Stimulated activated CD8-positive, alpha-beta memory T cell treated with anti-CD3 and anti-CD28 coated beads, Interleukin-4, amount 100 ng/mL, for 4 hours (primary cell): ENCODE measurements at places on chromosomes 5 and 9.

GRCh38 chr5:126354012-126354857 lies 69.0 kb upstream of the GRAMD2B start:
- no peak for DNase-seq

DNA sequence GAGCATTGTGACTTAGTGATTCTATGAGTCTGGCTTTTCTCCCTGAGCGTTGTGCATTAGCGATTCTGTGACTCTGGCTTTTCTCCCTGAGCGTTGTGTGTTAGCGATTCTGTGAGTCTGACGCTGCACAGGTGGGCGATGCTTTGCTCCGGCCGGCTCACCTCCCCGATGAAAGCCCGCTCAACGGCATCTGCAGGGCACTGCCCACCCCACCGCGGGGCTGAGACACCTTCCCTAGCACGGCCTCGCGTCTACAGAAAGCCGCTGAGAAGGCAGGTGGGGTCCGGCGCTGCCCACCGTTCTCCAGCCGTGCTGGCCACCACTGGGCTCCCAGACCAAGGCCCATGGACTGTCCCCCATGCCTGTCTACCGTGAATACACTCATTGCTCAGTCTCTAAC lies 12.8 kb upstream of the SLC9A3 start:
- no peak for DNase-seq

DNA sequence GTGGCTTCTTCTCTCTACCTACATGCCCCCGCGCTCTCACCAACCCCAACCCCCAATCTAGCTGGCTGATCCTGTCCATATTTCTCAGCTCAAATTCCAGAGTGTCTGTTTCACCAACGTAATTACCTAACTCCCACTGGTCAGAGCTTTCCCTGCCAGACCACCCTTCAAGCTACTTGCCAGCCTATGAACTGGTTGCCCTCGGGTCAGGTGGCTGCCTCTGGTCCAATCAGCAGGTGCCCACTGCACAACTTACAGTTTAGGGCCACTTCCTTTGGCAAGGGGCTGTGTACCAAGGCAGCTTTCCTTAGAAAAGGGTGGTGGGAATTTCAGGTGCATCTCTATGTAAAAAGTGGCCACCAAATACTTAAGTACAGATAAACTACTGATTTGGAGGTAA lies 92.2 kb upstream of the SLC30A5 start:
- DNase-seq, result no peak

DNA sequence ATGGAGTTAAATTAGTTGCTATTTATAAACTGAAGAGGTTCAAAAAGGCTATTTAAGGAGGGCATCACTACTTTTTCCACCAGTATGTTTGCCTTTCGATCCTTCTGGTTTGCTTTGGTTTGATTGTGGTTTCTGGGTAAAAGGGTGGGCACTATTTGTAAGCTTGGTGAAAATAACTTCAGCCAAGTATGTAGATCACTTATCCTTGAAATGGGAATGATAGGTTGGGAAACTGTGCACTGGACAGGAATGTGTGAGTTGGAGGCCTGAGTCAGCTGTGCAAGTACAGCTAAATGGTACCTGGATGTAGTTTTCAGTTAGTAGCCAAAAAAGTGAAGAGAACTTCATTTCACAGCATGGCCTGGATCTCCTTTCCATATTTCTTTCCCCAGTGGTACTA lies 466.2 kb downstream of the ENC1 start:
- no peak for DNase-seq

DNA sequence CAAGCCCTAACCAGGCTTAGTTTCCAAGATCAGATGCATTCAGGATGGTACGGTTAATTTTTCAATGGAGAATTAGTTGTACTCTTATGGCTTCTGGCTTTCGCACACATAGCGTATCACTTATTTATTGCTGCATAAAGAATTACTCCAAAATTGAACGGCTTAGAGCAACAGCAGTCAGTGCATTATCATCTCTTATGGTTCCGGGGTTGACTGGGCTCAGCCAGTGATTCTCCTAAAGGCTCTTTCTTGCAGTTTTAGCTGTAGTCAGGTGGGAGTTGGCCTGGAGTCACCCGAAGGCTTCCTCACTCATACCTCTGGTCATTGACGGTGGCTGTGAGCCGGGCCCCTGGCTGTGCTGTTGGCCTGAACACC lies 595 bp upstream of the GRHPR start:
- DNase-seq, result no peak

- no peak for DNase-seq
Observed at GRCh38 chr9:82526577-82526976, 536.4 kb downstream of the RASEF start.
